ENCODE measurements at places on chromosomes 7 and 10.

- DNase-seq, result peak; percentile 78
These were observed 30.8 kb upstream of the AP5Z1 start for GRCh38 chr7:4744391-4745264.

DNA sequence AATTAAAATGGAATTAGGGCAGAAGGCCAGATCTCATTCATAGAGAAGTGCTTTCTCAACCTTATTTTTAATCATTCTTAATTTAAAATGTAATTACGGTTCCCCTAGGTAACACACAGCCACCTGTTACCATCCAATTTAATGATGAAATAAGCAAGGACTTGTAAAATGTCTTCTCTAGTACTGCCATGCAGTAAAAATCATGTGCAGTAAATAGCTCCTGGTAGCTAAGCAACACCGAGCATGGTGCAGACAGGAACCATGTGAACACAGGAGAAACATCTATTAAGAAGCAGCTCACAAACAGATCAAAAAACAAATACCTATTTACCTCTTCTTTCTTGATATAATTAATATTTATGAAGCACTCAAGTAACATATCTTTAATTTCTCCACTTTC, 15.1 kb downstream of the NCAPG2 start:
- DNase-seq, result no peak

- DNase-seq, result no peak
These were observed 185.0 kb downstream of the HDAC9 start for GRCh38 chr7:18680576-18680975.

DNA sequence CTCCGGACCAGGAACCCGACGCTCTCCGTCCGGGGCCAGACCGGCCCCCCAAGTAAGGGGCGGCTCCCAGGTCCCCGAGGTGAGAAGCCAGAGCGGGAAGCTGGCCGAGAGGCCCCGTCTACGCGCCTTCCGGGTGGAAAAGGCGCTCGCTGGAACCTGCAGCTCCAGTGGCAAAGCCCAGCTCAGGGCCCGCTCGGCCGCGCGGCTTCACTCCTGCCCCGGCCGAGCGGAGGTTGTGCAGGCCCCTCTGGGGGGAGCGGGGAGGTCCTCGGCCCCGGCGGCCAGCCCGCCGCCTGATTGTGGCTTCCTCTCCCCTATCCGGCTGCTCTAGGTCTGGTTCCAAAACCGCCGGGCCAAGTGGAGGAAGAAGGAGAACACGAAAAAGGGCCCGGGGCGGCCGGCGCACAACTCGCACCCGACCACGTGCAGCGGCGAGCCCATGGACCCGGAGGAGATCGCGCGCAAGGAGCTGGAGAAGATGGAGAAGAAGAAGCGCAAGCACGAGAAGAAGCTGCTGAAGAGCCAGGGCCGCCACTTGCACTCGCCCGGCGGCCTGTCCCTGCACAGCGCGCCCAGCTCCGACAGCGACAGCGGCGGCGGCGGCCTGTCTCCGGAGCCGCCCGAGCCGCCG, 2.9 kb downstream of the UNCX start:
- DNase-seq, result peak; percentile 44

- DNase-seq, result no peak
These were observed 10.9 kb downstream of the MACROH2A2 start for GRCh38 chr10:70063418-70064098.

- DNase-seq, result peak; percentile 83
These were observed 49.7 kb downstream of the DNAJC12 start for GRCh38 chr10:67788028-67788886.

DNA sequence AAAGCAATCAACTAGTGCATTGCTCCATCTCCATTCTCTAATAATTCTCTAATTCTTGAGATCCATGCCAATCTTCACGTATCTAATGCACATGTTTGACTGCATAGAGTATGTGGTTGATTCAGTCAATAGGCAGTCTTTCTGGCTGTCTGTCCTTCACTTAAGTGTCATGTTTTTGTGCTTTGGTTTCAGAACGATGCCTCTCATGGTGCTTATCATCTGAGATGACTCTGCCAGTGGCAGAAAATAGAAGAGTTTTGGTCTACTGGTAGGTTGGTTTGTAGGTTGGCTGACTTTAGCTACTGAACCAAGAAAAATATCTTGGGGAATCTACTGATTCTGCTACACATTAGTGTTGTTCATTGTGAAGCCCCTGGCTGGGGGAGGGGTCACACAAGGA, 364.2 kb downstream of the SFMBT2 start:
- DNase-seq, result no peak

DNA sequence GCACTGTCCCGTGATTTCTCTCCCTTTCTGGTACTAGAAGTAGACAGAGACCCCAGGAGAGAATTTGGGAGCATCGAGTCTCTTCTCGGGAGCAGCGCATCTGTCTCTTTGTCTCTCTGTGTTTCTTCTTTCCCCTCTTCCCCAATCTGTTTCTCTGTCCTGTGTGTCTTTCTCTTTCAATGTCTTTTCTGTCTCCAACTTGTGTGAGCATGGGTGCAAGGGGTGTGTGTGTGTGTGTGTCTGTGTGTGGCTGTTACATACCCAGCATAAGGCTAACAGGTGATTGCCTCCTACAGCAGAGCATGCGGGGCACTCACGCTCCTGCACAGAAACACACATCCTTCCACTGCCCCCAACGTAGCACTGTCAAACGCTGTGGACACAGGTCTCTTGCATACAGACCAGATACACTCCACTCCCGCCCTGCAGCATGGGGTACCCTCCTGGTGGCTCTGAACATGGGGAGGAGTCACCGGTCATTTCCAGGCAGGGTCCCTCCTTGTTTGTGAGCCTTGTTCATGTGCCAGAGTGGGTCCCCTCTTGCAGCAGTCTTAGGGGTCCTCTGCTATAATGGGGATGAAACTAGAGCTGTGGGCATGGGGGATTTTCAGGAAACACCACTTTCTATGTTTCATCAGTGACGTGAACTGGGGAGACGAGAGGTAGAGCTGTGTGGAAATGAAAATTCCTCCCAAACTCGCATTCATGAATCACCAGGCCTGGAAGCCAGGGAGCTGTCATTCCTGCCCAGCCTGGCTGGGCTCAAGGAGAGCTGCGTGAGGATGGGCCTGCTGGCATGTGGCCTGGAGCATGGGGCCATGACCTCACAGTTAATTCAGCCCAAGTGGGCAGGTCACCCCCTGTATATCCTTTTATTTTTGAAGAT, 980 bp downstream of the ADAMTS14 start:
- DNase-seq, result no peak

GRCh38 chr10:71307469-71308085, 11.5 kb upstream of the SLC29A3 start:
- no peak for DNase-seq

DNA sequence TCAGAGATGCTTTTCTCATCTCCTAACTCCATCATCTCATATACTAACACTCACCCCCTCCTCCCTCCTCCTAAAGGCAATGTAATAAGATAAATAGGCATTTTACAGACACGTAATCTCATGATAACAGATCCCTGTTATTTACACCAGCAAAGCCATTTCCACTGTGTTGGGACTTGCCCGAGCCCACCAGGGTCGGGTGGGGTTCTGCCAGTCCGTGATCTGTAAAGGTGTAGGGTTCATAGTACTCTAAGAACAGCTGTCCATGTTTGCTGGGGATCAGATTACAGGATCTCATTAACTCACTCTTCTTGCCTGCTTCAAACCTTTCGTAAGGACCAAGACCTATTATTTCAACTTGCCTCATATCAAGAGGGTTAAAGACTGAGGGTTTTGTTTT, 172.4 kb downstream of the FZD1 start:
- no peak for DNase-seq

DNA sequence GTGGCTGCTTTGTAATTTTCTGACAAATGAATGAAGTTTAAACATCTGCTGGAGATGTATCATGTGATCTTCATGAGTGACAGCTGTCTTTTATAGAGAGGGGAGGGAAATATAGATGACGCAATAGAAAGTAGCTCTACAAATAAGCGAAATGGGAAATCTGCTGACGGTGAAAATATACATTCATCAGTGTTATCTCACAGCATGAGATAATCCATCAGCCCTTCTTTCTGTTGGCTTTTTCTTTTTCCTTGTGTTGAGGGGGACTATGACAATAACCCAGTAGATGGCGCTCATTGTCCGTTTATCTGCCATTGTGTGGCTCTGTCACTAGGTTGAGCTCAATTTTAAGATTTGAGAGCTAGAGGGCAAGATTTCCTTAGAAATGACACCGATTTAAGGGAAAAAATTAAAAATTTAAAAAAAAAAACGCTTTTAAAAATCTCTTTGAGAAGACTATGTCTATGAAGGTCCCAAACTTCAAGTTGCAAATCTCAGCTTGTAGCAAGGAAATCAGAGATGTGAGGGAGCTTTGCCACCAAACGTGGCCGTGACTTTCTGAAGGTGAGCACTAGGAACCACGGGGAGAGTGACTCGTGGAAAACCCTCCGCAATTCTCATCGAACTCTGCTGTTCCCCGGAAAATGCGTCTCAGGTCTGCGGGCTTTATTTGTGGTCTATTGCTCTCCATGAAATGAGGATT, 114.6 kb upstream of the SFMBT2 start:
- DNase-seq, result no peak

GRCh38 chr10:94358480-94358879, 4.3 kb downstream of the NOC3L start:
- DNase-seq, result no peak

DNA sequence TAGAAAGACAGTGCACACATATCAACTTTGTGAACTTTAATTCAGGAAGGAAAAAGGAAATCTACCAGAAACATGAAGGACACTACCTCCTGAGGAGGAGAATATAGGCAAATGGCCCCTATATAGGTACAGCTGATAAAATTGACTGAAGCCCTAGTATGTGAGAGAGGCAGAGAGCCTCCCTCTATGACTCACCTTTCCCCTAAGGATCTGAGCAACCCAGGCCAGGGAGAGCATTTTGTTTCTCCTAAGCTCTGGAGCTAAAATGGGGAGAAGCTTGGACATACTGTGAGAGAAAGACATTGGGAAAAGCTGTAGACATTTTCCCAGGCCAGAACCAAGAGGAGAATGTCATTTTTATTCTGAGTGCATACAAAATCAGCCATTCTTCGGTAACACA, 303.5 kb downstream of the AHR start:
- no peak for DNase-seq

- no peak for DNase-seq
These were observed 43.7 kb downstream of the ANXA8 start for GRCh38 chr10:47440207-47440606.

GRCh38 chr7:2869981-2870380, 25.9 kb upstream of the GNA12 start:
- no peak for DNase-seq

DNA sequence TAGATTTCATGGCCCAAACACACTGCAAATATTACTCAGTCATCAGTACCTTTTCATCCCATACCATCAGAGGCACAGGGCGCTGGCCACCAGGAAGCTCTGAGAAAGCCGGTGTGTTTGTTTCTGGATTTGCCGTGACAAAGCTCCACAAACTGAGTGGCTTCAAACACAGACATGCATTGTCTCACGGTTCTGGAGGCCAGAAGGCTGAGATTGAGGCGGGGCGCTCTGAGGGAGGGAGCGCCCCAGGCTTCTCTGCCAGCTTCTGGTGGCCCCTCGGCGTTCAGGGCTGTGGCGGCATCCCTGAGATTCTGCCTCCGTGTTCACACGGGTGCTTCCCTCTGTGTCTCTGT, 3.7 kb upstream of the TTYH3 start:
- DNase-seq, result no peak

DNA sequence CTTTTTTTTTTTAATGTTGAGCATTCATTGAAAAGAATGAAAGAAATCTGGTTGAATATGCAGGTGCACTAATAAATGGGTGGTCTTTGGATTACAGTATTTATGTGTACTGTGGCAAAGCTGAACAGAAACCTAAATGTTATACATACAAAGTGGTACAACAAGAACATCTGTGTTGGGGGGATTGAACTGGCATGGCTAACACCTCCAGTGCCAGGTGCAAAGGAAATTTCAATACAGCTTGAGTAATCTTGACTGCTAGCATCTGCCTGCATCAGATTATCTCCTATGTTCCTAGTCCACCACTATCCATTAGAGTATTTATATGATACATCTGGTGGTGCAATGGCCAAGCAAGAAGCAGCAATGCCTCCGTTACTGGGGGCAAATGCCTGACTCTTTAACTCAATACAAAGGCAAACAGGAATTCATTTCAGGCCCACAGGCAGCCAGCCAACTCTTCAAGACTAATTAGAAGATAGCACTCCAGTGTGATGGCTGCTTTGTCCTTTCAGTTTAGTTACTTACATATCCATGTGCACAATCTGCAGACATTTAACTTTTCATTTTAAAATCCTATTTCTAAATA, 220.5 kb upstream of the ETV1 start:
- no peak for DNase-seq
